ENCODE measurements at places on chromosomes 5 and 9. TPM values are rescaled to one million over a fixed set of nuclear protein-coding genes. Genes with fewer than 3 reads are reported as not detected.

SMIM33 gene
- not detected for total RNA-seq

DNA sequence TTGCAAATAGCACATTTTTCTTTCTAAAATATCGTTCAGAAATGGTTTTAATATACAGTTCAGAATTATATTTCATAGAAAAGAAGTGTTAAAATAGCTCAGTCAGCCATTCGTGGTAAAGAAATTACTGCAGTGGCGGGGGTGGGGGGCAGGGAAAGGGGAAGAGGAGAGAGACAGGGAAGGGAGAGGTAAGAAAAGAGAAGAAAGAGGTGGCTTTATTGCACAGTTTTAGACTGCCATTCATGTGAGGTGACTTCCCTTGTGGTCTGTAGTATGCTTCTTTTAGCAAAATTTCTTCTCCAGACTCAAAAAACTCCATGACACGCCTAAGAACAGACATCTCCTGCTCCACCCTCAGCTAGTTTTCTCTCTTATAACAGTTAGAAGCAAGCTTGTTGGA lies 259.6 kb downstream of the TRPM3 start:
- H3K4me3 ChIP-seq: no peak overlapping the region
- no peaks in the 10 kb centered on the region for H3K27me3 ChIP-seq
- no peaks in the 10 kb centered on the region for H3K4me1 ChIP-seq
- no peaks in the 10 kb centered on the region for H3K36me3 ChIP-seq

GRCh38 chr9:133754688-133755227 lies 16.6 kb upstream of the SARDH start:
- no peak overlapping the region for H3K27ac ChIP-seq
- H3K36me3 ChIP-seq: no peaks in the 10 kb centered on the region
- H3K4me1 ChIP-seq: no peaks in the 10 kb centered on the region
- DNase-seq: no peak

DNA sequence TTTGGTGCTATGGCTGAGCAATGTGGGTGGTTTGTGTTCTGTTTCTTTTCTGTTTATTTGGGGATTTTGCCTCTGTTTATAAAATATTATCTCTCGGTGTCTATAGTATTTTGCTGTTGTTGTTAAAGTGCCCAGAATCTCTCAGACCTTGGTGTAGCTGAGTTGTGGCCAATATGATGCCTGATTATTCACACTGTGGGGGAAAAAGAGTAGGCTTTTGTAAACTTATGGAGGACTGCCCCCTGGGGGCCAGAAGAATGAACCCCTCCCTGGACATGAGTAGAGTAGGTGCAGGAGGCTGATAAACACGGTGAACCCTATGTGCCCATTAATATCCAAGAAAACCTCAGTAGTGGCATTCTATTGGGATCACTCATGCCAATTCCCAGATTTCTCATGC lies 49.0 kb upstream of the DPYSL3 start:
- H3K27me3 ChIP-seq: no peaks in the 10 kb centered on the region
- H3K27ac ChIP-seq: peak overlapping the region; percentile 27
- DNase-seq: peak; percentile 34
- no peak overlapping the region for H3K4me3 ChIP-seq

FOCAD gene
- total RNA-seq: 45.9 TPM

DRD1 gene
- 0.99 TPM for total RNA-seq

GRCh38 chr9:95756986-95757385 lies 118.5 kb upstream of the ERCC6L2 start:
- peak overlapping the region; percentile 11 for H3K4me3 ChIP-seq
- H3K27ac ChIP-seq: peak overlapping the region; percentile 50
- H3K36me3 ChIP-seq: no peaks in the 10 kb centered on the region
- no peaks in the 10 kb centered on the region for H3K4me1 ChIP-seq
- DNase-seq: no peak

DNA sequence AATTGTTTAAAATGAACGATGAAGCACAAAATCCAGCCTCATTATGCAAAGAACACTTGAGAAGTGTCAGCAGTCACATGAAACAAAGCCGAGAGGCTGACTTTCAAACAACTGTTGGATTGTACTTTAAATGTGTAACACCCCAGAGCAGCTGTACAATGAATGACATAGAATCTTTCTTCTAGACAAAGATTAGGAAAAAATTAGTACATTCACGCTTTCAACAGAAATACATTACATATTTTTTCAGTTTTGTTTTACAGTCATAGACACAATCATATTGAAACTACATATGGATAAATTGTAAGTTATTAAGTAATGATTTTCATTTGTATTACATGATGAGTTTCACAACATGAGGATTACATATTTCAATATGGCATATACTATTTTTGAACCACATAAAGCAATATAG lies 10.6 kb upstream of the AGXT2 start:
- H3K27ac ChIP-seq: no peak overlapping the region
- H3K4me3 ChIP-seq: no peak overlapping the region
- no peaks in the 10 kb centered on the region for H3K27me3 ChIP-seq
- H3K4me1 ChIP-seq: no peaks in the 10 kb centered on the region
- no peaks in the 10 kb centered on the region for H3K36me3 ChIP-seq
